ENCODE measurements at places on chromosomes 16 and 17.
A peak's percentile ranks its signal among the peaks of the same experiment; 100 is the strongest.

DNA sequence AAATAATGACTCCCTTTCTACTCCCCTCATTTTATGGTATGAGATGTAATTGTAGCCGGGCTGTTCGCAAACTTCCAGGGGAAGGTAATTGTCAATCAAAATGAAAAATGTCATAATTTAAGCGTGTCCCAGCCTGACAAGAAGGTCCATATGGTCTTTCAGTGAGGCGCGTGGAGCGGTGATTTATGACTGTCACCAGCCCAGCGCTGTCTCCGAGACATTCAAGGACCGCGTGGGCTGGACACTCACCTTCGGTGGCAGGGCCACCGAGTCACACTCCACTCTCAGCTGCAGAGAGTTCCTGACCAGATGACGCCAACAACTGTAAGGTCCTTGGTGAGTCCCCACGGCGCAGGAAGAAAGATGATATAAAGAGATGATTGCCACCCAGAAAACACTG lies 157.7 kb upstream of the TNRC6C start:
- no peak for DNase-seq

GRCh38 chr17:30232824-30233427 lies 2.6 kb downstream of the SLC6A4 start:
- DNase-seq: no peak

GRCh38 chr16:1036726-1037393 lies 35.7 kb upstream of the SSTR5 start:
- DNase-seq: no peak

- no peak for DNase-seq
Measured at GRCh38 chr17:65235284-65235683, 98.1 kb downstream of the RGS9 start.

DNA sequence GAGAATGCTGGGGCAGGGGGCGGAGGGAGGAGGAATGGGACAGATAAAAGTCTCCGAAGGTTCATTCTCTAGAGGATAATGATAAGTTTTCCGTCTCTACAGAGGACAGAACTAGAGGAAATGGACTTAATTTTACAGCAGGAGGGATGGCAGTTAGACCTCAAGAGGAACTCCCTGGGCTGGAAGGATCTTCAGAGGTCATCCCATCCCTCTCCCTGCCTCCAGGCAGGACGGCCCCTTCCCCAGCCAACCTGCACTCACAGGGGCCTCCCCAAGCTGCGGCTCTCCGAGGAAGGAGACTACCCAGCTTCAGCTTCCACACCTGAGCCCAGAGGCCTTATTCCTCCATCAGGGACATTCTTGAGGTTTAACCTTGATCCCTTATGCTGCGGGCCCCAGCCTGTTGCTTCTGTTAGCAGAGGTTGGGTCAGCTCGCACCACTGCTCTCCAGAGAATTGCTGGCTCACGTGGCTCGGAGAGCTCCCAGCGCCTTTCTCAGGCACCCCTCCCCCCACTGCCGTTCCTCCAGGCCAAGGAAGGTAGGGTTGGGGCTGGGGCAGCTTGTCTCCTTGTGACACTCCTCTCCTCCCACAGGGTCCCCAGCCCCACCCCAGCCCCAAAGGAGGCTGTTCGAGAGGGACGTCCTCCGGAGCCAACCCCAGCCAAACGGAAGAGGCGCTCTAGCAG lies 8.5 kb downstream of the ELOB start:
- no peak for DNase-seq

- peak; percentile 62 for DNase-seq
Measured at GRCh38 chr17:4566785-4567184, 6.4 kb upstream of the GGT6 start.

DNA sequence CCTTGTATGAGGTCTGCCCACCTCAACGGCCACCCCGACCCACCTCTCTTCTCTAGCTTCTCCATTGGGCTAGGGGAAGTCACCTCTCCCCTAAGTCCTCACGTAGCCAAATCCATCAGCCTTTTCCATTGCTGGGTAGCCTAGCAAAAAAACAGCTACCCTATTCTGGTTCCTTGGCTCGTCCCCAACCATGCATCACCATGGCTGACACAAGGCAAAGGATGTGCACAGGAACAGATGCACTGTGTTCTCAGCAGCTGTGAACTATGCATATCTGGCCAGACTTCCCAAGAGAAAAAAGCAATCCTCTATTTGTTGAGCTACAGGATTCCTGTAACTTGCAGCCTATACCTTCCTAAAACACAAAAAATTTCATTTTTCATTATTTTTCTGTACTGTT lies 22.0 kb upstream of the FLCN start:
- DNase-seq: no peak

DNA sequence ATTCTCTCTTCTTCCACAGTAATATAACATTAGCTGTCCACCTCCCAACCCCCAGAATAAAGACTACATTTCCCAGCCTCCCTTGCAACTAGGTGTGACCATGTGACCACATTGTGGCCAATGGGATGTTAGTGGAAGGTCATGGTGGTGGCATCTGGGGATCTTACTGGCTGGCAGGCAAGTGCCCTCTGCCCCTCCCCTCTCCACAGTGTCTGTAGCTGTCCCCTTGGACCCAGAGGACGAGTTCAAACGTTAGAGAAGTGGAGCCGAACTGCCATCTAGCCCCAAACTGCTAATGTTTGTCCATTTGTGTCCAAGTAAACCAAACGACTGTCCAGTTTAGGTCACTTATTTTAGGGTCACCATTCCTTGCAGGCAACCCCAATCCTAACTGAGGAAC lies 26.6 kb upstream of the KCNG4 start:
- DNase-seq: peak; percentile 53

- DNase-seq: no peak
Measured at GRCh38 chr17:76199469-76199868, 40.8 kb downstream of the RNF157 start.

DNA sequence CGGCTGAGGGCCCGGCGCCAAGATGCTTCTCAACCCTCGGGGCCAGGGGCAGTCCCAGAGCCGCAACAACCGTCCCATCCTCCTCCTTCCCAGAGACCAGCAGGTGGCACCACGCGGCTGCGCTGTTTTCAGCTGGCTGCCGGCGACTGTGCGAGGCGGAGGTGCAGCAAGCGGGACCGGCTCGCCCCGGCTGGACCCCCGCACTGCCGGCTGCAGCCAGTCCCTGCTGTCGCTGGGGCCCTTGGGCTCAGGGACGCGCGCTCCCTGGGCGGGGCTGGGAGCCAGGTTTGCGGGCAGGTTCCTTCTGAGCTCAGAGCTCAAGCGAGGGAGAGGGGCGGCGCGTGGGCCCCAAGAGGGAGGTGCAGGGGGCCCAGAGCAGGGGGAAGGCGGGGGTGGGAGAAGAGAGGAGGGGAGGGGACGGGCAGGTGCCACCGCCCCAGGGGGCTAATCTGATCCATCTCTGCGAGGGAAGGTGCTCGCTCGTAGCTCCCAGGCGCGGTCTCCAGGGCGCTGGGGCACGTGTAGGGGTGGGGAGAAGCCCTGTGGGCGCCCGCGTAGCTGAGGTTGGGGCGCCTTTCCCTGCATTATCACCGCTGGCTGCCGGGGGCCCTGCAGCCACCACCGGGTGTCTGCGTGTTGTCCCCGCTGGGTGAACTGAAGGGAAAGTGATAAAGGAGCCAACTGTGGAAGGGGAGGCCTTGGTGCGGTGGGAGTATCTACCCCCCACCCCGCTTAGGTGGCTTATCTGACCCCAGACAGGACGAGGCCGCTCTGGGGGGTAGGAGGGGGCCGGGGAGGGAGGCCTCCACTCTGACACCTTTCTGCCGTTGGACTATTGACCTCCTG lies 24.2 kb downstream of the STAT5A start:
- DNase-seq: peak; percentile 91

DNA sequence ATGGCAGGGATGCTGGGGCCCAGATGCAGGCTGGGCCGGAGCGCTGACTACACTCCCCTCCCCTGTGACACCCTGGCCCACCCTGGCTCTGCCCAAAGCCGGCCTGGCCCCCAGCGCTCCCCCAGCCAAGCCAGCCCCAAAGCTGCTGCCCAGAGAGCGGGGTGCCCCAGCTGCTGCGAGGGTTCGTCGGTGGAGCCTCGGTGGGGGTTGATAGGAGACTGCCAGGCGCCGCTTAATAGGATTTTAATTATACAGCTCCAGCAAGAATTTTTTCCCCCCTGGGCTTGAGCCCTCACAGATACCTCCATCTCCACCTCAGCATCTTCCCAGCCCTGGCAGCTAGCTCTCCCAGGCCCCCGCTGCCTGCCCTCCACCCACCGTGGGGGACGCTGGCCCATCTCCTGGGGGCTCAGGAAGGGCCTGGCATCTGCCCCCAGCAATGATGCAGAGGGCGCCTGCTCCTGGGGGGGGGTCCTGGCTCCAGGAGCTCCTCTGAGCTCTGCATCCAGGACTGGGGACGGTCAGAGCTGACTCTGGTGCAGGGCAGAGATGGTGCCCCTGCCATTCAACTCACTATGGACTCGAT lies 36.8 kb upstream of the DLX4 start:
- no peak for DNase-seq

- DNase-seq: no peak
Measured at GRCh38 chr16:70465999-70466804, 11.8 kb downstream of the FCSK start.

DNA sequence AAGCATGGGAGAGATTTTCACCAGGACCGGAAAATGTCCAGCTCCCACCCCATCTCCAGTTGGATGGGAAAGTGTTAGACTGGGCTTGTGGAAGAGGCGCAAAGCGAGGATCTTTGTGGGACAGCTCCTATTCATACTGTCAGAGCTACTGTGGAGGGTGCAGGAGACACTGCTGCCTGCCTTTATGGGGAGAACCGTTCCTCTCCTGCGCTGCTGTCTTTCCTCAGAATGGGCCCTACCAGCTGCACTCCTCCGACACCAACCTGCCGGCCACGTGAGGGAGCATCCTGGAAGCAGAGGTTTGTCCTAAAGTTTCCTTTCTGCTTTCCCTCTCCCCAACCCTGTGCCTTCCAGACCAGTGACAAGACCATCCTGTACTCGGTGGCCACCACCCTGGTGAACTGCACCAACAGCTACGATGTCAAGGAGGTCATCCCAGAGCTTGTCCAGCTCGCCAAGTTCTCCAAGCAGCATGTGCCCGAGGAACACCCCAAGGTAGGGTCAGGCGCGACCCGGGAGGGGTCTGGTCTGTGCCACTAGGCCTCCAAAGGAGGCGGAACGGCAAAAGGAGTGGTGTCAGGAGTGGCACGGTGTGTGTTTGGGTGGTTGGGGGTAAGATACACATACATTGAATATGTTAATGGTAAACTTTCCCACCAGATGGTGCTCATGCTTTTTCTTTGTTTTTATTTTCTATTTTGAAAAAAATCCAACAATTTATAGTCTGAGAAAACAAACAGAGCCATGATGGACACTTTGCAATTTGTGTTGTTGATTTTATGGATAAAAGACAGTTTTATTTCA lies 23.0 kb downstream of the SLC35G3 start:
- DNase-seq: no peak

- DNase-seq: peak; percentile 83
Measured at GRCh38 chr17:7650509-7651096, at the start of gene ATP1B2. TSS of gene ATP1B2 (plus strand) at chr17:7650926. CDS start at chr17:7651519, 593 bp downstream.

GRCh38 chr16:47386201-47386718 lies 74.6 kb downstream of the ITFG1 start:
- no peak for DNase-seq

DNA sequence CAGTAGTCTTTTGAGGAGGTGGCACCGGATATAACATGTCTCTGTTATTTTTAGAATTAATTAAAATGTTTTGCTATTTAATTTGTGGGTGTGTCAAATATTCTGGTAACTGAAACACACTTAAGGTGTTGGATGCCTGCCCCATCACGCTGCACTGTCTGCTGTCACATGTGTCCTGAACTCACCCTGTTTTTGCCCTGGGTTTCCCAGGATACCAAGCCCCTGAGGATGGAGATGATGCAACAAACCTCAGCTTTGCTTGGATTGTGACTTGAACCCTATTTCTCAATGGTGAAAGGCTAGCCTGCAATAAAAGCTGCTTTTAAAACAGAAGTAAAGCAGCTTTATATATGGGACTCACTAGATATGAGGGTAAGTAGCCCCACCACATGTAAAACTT lies 11.5 kb upstream of the DUSP14 start:
- no peak for DNase-seq

DNA sequence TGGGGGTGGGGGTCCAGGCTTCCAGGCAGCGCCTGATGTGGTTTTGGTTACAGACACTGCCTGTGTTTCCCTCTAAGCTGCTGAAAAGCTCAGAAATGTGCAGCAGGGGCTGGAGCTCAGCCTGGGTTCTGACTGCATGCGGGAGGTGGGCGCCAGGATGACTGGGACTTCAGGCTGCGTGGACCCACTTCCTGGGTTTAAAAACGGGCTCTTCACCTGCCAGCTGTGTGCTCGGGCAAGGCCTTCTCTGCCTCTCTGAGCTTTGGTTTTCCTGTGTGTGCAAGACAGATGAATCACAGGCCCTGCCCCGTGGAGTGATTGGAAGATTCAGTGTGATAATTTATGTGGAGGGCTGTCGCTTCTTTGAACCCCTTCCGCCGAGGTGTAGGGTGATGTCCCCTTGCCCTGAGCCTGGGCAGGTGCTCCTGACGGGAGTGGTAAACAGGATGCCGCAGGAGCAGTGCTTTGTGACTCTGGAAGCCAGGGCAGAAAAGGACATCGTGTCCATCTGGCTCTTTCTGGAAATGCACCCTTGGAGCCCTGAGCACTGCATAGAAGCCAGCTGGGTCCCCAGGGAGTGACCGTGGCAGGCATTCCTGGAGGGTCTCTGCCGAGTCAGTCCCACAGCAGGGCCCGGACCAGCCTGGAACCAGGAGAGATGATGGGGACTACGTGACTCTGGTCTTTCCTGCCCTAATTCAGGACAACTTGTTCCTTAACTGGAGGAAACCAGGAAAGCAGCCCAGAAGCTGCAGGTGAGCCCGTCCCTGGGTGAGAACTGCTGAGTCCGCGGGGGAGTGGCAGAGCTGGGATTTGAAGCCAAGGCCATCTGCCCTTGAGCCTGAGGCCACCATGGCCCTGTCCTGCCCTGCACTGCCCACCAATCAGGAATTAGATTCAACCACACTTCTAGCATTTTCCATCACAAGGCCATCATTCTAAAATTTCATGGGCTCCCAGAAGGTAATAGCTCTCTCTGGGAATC lies 28.5 kb upstream of the SLC7A5 start:
- no peak for DNase-seq

- DNase-seq: no peak
Measured at GRCh38 chr17:43848601-43849000, 1.6 kb downstream of the CD300LG start.

DNA sequence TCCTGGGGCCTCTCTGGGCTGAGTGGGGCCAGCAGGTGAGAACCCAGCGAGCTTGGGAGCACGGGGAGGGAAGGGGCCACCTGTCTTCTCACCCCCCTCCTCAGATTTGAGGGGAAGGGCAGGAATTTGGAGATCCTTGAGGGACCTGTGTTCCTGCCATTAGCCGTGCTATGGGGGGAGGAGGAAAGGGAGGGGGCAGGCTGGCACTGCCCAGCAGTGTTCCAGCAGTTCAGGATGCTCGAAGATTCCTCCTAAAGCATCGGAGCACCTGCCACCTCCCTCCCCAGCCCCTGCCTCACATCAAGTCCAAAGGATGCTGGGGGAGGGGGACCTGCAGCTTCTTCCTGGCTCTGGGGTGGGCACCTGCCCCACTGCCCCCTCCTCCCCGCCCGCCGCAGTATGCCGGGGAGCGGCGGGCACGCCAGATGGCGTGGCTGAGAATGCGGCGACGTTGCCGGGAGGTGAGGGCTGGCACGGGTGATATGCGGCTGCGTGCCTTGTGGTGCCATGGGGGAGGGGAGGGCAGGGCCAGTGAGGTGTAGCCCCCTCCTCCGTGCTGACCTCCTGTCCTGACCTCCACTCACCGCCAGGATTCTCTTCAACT lies 4.7 kb upstream of the NEUROD2 start:
- no peak for DNase-seq

GRCh38 chr16:78993346-78993745 lies 607.2 kb downstream of the MAF start:
- DNase-seq: no peak

GRCh38 chr16:405548-406506 lies 4.1 kb downstream of the DECR2 start:
- DNase-seq: no peak

Data from right hindlimb (tissue), 1 donor.